ENCODE measurements at places on chromosomes 7 and 10. TPM values are rescaled to one million over a fixed set of nuclear protein-coding genes. Genes with fewer than 3 reads are reported as not detected.

Gene NPY
- 7.5 TPM for total RNA-seq

Gene DOCK1
- 40.2 TPM for total RNA-seq

Gene LRRC18
- not detected for total RNA-seq

Gene FEZF1
- not detected for total RNA-seq

Gene PTN
- 42.6 TPM for total RNA-seq

Gene RHOBTB1
- 8.6 TPM for total RNA-seq

Gene NKX1-2
- total RNA-seq: not detected

Gene MALRD1
- 2.1 TPM for total RNA-seq

Gene PGAM2
- total RNA-seq: 1.4 TPM

Gene SH2D4B
- total RNA-seq: not detected

Gene ELFN1
- 0.33 TPM for total RNA-seq

Gene SRRM3
- 16.1 TPM for total RNA-seq

Gene ZNF775
- 10.7 TPM for total RNA-seq

Gene IFIT5
- total RNA-seq: 24.3 TPM

Gene PLA2G12B
- total RNA-seq: not detected

Gene CDK6
- total RNA-seq: 16.4 TPM

Gene GCK
- total RNA-seq: 1.8 TPM

Gene REPIN1
- total RNA-seq: 56.3 TPM

Gene EBLN1
- not detected for total RNA-seq

Gene ATOH7
- total RNA-seq: not detected

Gene CTAGE4
- total RNA-seq: 1.7 TPM

Gene ZNF853
- 28.0 TPM for total RNA-seq

Gene ATRNL1
- total RNA-seq: 7.8 TPM

Gene AS3MT
- 7.1 TPM for total RNA-seq

Gene MKI67
- 0.55 TPM for total RNA-seq

Gene PON1
- not detected for total RNA-seq

Gene RRP12
- total RNA-seq: 17.4 TPM

Gene DENND11
- 14.3 TPM for total RNA-seq

Measured in sigmoid colon (tissue), 7 donors.